NCI-H1694 (cell line): ENCODE measurements at places on chromosomes 6 and 20.
A peak's percentile ranks its signal among the peaks of the same experiment; 100 is the strongest.

DNA sequence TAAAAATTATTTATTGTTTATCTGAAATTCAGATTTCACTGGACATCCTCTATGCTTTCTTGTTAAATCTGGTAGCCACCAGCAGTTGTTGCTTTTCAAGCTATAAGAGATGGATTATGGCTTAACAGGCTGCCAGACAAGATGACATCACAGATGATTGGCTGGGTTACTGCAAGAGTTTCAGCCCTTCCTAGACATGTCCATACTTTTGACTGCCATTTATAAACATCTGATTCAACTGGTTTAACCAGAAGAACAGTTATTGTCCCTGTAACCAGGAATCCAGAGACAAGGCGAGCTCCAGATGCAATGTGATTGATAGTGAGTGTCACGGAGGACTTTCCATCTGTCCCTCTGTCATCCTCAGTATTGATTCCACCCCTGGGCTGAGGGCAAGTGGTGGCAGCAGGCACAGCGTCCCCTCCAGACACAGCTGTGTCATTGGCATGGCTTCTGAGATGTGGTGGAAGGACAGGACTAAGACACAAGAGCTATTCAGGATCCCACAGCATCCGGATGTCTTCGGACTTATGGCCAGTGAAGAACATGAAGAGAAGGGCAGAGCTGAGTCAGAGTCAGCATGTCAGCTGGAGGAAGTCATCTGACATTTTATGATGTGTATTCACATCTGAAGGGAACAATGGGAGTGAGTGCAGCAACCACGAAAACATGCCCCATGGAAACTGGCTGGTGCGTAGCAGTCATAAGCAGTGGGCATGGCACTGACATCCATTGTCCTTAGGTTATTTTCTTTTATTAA lies 284.5 kb upstream of the CDYL start:
- no peak for DNase-seq

DNA sequence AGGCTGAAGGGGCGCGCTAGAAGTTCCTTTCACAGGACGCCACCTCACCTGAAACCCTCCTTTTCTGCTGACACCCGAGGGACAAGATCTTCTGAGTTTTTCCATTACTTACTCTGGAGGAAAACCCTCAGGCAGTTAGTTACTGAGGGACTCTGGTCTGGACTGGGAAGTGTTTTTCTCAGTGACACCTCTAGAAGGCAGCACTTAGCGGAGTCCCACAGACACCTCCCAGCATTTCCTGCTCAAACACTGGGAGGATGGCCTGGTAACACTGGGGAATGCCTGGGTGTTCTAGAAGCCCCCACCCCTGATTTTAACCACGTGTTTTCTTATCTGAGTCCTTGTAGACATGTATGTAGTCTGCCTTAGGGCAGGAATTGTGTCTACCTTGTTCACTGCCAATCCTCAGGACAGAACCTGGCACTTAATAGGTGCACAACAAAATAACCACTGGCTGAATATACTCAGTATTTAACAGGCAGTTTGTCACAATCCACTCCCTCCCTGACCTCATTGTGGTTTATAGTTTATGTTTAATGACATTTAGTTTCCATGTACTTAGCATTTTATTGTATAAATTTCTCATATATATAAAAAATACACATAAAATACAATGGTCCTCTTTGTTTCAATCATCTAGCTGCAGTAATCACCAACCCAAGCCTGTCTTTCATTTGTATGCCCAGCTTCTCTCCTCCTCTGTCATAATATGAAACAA lies 4.8 kb downstream of the GSTA3 start:
- DNase-seq, result no peak

DNA sequence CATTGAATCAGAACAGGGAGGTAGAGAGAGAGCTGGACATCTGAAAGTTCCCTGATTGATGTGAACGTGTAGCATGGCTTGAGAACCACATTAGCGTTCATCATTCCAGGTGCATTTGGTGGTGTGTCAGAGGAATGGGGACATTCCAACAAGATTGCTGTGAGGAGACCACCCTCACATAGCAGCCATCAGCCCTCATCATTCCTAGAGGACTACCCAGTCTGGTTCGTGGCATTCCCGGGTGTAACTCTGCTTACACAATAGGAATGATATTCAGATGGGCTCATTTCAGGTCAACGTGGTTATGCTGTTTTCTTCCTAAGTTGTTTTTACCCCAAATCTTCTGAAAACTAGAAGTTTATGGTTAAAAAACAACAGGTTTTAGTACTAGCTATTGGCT lies 62.2 kb upstream of the KLHL31 start:
- DNase-seq, result no peak

- DNase-seq, result no peak
Measured at GRCh38 chr20:49545572-49545971, 22.4 kb downstream of the PTGIS start.

- DNase-seq, result peak; percentile 78
Measured at GRCh38 chr6:37537548-37537947, 37.9 kb upstream of the CCDC167 start.

DNA sequence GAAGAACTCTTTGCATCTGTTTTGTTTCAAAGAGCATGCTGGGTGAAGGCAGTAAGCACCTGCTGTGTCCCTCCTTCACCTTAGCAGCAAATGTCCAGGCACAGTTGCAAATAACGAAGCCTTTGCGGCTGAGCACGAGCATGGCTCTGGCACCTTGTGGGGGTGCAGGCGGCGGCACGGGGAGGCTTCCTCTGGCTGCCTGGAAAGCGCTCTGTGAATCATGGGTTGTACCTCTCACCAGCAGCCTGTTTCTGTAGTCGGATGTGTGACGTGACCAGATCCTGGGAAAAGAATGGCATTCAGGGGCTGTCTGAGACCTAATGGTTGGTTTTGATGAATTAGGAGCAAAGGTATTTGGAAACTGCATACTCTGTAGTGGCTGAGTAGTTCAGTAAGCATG lies 144.8 kb downstream of the DTNBP1 start:
- no peak for DNase-seq

DNA sequence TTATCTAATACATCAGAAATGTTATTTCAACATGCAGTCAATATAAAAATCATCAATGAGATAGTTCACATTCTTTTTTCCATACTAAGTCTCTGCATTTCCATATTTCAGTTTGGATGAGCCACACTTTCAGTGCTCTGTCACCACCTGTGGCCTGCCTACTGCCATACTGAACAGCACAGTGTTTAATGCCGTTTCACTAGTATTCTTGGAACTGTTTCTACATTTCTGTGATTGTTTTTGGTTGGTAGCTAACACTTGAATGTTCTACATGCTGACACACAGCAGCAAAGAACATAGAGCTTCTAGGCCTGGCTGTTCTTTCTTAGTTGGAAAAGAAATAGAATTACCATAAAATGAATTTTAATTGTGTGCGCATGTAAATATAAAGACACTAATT lies 61.4 kb upstream of the KIF25 start:
- DNase-seq, result no peak

DNA sequence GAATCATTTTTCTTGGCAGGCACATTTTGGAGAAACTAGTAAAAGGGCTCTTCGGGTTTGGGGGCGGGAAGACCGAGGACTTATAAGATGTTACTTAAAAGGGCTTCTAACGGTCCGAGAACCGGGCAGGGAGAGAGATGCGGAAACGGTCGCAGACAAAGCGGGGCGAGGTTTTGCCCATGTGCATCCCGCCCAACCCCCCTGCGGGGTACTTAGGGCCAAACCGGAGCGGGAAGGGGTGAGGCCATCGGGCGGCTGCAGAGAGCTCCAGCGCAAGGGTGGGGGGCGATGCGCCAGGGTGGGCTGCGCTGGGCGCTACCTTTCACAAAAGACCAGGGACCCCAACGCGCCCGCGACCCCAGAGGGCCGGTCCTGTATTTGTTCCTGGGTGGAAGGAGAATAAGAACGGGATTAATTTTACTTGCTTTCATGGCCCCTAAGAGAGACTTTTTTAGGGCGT lies 616 bp downstream of the TUBB start:
- DNase-seq, result no peak

- DNase-seq, result no peak
Measured at GRCh38 chr6:2376429-2377355, 131.3 kb upstream of the GMDS start.

GRCh38 chr20:1973601-1974440 lies 20.0 kb downstream of the PDYN start:
- no peak for DNase-seq

DNA sequence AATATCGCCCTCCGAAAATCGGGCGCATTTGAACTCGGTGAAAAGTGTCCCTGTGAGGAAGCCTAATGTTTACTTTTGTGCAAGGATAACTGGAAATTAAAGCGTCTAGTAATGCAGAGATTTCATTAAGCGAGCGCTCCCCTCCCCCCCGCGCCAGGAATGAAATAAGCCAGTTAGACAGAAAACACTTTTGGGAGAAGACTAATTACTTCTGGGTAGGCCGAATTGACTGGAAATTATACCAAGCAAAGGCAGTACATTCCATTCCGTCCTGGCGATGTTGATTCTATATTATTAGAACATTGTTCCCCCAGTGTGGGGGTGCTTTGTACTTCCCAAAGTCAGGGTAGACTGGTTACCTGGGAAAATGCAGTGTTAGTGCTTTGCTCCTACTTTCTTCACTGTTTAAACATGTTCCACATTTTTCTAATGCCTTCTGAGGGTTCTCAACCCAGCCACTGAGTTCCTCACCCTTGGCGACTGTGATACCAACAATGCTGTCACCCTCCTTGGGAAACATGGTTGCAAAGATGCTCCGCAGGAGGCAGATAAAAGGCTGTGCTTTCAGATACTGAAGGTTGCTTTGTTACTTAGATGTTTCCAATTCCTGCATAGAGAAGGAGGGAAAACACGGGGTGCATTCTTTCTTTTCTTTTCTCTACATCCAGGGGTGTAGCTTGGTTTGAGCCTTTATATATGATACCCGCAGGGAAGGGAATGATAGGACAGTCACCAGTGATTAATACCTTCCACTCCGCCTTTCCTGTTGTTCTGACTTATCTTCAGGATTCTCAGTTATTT lies 2.6 kb downstream of the GJA1 start:
- DNase-seq, result no peak

DNA sequence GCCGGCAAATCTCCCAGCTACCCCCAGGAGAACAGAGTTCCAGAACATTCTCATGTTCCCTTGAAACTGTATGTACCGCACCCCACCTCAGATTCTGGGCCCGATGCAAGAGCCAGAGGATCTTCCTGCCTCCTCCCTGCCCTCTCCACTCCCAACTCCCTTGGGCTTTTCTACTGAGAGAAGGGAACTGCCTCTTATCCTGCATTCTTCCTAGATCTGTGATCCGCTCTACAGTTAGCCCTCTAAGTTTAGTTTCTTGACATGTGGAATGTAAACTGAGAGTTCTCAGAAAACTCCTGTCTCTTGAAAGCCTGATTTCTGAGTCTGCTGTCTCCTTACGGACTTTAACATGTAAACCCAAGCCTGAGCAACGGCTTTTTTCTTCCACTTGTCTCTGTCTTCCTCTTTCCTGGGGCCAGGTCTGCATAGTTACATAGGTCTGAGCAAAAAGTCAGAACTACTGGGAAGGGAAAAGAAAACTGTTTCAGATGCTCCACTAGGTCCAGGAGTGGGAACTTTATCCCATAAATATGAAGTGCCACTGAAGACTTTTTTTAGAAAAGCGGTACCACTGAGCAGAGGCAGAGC lies 86.5 kb upstream of the TNFAIP3 start:
- DNase-seq, result no peak

GRCh38 chr6:39430871-39431523 lies 108.5 kb upstream of the KCNK16 start:
- DNase-seq, result no peak

- DNase-seq, result no peak
Measured at GRCh38 chr20:47351643-47352331, 4.7 kb downstream of the ZMYND8 start.

DNA sequence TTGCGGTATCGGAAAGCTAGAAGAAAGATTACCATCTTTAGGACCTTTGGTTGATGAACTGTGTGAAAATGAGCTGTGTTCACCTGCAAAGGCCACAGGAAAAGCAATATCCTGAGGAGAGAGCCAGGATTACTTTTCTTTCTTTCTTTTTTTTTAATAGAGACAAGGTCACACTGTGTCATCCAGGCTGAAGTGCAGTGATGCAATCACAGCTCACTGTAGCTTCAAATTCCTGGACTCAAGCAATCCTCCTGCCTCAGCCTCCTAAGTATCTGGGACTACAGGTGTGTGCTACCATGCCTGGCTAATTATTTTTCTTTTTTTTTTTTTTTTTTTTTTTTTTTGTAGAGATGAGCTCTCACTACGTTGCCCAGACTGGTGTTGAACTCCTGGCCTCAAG lies 17.2 kb downstream of the FAM184A start:
- DNase-seq, result no peak

DNA sequence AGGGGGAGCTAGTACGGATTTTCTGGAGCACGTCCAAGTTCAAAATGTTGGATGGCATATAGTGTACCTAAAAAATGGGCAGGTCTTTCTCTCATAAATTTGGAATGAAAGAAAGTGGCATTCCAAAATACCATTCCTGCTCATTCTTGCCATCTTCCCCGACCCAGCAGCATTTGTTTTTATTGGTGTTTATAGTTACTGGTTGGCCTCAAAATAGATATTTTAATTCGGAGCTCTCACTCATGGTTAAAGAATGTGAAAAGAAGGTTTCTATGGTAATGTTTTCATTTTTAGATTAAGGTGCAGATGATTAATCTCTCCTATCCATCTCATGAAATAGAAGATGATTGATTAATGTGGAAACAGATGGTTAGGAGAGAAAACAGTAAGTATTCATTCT lies 204.5 kb downstream of the HIVEP2 start:
- DNase-seq, result no peak

DNA sequence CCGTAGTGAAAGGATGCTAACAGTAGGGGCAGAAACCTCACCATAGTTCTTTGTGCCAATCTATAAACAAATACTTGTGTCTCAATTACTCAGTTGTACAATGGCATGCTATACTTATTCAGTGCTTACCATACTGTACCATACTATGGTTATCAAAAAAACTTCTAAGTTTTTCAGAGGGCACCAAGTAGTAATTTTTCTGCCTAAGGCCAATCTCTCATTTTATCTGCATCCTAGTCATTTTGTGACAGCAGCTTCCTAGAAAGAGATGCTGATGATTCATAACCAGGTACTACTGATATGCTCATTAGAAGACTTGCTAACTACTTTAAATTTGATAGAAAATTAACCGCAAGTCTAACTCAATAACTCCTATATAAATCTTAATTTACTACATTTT lies 42.9 kb downstream of the TMEM244 start:
- no peak for DNase-seq

DNA sequence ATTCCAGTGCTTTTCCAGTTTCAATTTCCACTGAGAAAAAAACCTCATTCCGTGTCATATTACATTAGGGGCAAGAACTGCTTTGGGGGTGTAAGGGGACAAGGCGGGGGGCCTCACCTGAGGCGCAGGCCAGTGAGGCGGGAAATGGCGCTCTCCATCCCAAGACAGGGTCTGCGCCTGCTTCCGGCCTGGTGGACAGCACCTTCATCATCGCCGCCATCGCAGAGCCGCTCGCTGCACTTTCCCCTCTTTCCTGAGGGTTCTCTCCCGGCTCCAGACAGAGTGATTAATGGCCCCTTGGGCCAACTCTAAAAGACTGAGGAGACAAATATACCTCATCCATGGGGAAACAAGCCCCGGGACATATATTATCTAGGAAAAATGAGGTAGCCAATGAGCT lies 270.0 kb upstream of the SOX4 start:
- DNase-seq, result no peak
